Pancreas (tissue), 10 donors: ENCODE measurements at places on chromosomes 2 and 18.
A peak's percentile ranks its signal among the peaks of the same experiment; 100 is the strongest.

DNA sequence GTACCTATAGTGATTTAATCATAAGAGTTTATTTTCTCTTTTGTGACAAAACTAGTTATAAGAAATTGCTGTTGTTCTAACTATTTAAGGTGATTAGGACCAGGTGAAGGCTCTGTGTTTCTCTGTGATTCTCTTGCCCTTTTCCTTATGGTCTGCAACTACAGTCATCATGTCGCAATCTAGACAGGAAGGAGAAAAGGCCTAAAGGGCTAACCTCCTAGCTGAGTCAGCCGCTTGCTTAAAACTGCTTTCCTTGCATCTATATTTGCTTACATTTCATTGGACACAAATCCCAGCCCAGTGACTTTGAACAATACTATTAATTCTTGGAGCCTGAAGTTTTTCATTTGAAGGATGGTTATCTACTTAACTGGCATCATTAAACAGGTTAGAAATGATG lies 93.1 kb downstream of the PIK3C3 start:
- H3K36me3 ChIP-seq = no peaks in the 10 kb centered on the region
- no peak for DNase-seq
- H3K4me3 ChIP-seq = no peak overlapping the region
- H3K27ac ChIP-seq = no peak overlapping the region
- H3K27me3 ChIP-seq = no peaks in the 10 kb centered on the region

- H3K27ac ChIP-seq = no peak overlapping the region
- no peak for DNase-seq
- H3K4me3 ChIP-seq = no peak overlapping the region
- no peaks in the 10 kb centered on the region for H3K27me3 ChIP-seq
- H3K36me3 ChIP-seq = no peaks in the 10 kb centered on the region
Observed at GRCh38 chr2:219118504-219118903, 42.1 kb downstream of the NHEJ1 start.

- H3K4me3 ChIP-seq = no peak overlapping the region
- H3K36me3 ChIP-seq = no peaks in the 10 kb centered on the region
- no peaks in the 10 kb centered on the region for H3K27me3 ChIP-seq
- DNase-seq = no peak
- H3K27ac ChIP-seq = no peak overlapping the region
- H3K4me1 ChIP-seq = no peaks in the 10 kb centered on the region
Observed at GRCh38 chr2:21317131-21317530, 193.4 kb downstream of the TDRD15 start.

- H3K36me3 ChIP-seq = no peaks in the 10 kb centered on the region
- DNase-seq = no peak
- no peak overlapping the region for H3K27ac ChIP-seq
- H3K27me3 ChIP-seq = no peaks in the 10 kb centered on the region
- no peaks in the 10 kb centered on the region for H3K4me1 ChIP-seq
- no peak overlapping the region for H3K4me3 ChIP-seq
Observed at GRCh38 chr2:149572102-149572953, 15.2 kb downstream of the MMADHC start.

GRCh38 chr18:33821503-33821902 lies 243.5 kb downstream of the ASXL3 start:
- no peaks in the 10 kb centered on the region for H3K4me1 ChIP-seq
- no peak for DNase-seq
- no peaks in the 10 kb centered on the region for H3K36me3 ChIP-seq
- H3K27me3 ChIP-seq = no peaks in the 10 kb centered on the region
- H3K4me3 ChIP-seq = no peak overlapping the region

GRCh38 chr2:16653799-16654198 lies 11.8 kb downstream of the CYRIA start:
- no peak overlapping the region for H3K27ac ChIP-seq
- DNase-seq = no peak
- no peaks in the 10 kb centered on the region for H3K36me3 ChIP-seq
- H3K4me3 ChIP-seq = no peak overlapping the region
- H3K27me3 ChIP-seq = no peaks in the 10 kb centered on the region

GRCh38 chr2:212538305-212539071 lies at the start of gene ERBB4:
TSS of gene ERBB4 (minus strand) at chr2:212538802. CDS start at chr2:212538530, 272 bp downstream.
- DNase-seq = peak; percentile 75
- H3K27me3 ChIP-seq = no peaks in the 10 kb centered on the region
- no peaks in the 10 kb centered on the region for H3K4me1 ChIP-seq
- no peak within 1 kb of the TSS for H3K27ac ChIP-seq

DNA sequence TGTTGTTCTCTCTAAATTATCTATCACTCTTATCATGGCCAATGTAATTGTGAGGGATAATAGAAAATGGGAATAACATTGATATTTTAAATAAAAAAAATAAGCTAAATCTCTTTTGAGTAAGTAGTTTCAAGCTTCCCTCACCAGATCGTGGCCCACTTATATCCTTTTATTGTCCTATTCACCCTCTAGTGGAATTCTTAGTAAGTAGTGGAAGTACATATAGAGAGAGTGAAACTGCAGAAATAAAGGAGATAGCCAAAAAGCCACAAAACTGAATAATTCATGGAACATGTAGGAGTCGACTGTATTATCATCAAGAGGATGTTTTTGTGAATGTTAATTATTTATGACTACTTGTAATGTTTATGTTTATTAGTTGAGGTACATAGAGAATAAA lies 66.1 kb upstream of the DTNA start:
- DNase-seq = no peak
- peaks cover 7% of the 10 kb centered on the region for H3K4me1 ChIP-seq
- no peak overlapping the region for H3K4me3 ChIP-seq
- H3K36me3 ChIP-seq = no peaks in the 10 kb centered on the region
- no peaks in the 10 kb centered on the region for H3K27me3 ChIP-seq
- no peak overlapping the region for H3K27ac ChIP-seq

GRCh38 chr2:217183471-217183870 lies 323.6 kb upstream of the TNP1 start:
- H3K36me3 ChIP-seq = no peaks in the 10 kb centered on the region
- no peaks in the 10 kb centered on the region for H3K4me1 ChIP-seq
- H3K4me3 ChIP-seq = no peak overlapping the region
- no peak for DNase-seq
- no peak overlapping the region for H3K27ac ChIP-seq

DNA sequence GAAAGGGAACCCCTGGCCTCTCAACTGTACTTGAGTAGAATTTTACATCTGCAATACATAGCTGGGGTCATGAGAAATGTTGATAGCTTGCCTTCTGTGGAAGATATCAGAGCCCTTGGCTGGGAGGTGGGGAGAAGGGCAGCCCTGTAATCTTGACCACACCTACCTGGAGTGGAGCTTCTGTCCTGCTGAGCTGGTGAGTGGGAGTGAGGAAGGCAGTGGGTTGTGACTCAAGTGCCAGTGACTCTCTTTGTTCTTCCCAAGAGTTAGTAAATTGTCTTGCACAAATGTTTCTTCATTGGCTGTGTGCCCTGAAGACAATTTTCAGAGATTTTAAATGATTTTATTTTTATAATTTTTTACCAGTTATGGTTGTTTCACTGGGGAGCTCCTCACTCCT lies 277.3 kb downstream of the MBD5 start:
- H3K4me3 ChIP-seq = no peak overlapping the region
- no peaks in the 10 kb centered on the region for H3K4me1 ChIP-seq
- no peaks in the 10 kb centered on the region for H3K27me3 ChIP-seq
- no peak for DNase-seq
- no peak overlapping the region for H3K27ac ChIP-seq

DNA sequence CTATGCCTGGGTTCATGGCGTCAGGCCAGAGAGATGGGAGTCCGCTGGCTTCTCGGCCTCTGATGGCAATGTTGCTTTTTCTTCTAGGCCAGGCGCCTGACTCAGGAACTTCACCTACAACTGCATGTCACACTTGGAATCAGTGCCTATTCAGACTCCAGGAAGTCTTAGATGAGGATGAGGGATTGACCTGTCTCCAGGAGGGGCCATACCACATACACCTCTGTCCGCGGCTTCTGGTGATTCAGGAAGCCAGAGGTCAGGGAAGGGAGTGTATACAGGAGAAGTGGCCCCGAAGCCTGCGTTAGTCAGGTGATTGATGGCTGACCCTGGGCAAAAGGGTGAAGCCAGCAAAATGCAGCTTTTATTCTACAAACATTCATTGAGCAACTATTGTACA lies 109.1 kb upstream of the RMDN2 start:
- H3K27ac ChIP-seq = no peak overlapping the region
- no peaks in the 10 kb centered on the region for H3K36me3 ChIP-seq
- H3K27me3 ChIP-seq = no peaks in the 10 kb centered on the region
- no peak overlapping the region for H3K4me3 ChIP-seq
- no peak for DNase-seq

GRCh38 chr2:140747665-140748064 lies 1383.2 kb downstream of the LRP1B start:
- no peak overlapping the region for H3K27ac ChIP-seq
- H3K27me3 ChIP-seq = no peaks in the 10 kb centered on the region
- H3K36me3 ChIP-seq = no peaks in the 10 kb centered on the region
- no peak for DNase-seq
- no peak overlapping the region for H3K4me3 ChIP-seq

- H3K4me1 ChIP-seq = no peaks in the 10 kb centered on the region
- H3K36me3 ChIP-seq = no peaks in the 10 kb centered on the region
- H3K27ac ChIP-seq = no peak overlapping the region
- H3K27me3 ChIP-seq = no peaks in the 10 kb centered on the region
- DNase-seq = no peak
Observed at GRCh38 chr2:70936165-70936978, 672 bp downstream of the ATP6V1B1 start.

GRCh38 chr2:149768320-149768799 lies 180.8 kb upstream of the MMADHC start:
- no peak for DNase-seq
- no peaks in the 10 kb centered on the region for H3K27me3 ChIP-seq
- H3K4me3 ChIP-seq = no peak overlapping the region
- H3K36me3 ChIP-seq = no peaks in the 10 kb centered on the region
- H3K4me1 ChIP-seq = no peaks in the 10 kb centered on the region
- no peak overlapping the region for H3K27ac ChIP-seq

DNA sequence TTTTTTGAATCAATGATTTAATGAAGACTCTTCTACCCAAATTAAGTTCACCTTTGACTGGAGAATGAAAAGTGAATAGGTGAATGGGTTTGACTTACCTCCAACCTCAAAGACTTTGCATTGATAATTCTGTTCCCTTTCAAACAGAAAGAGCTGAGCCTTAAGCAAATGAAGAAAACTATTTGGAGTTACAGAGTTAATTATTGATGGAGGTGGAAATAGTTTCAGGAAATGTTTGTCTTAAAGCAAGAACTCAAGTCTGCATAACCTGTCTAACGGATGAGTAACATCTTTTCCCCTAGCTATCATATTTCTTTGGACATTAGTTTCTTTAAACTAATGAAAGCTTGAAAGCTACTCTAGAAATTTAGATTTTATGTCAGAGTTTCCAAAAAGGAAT lies 166.5 kb downstream of the CERS6 start:
- H3K27ac ChIP-seq = no peak overlapping the region
- no peaks in the 10 kb centered on the region for H3K36me3 ChIP-seq
- DNase-seq = no peak
- H3K4me3 ChIP-seq = no peak overlapping the region
- H3K4me1 ChIP-seq = peaks cover 5% of the 10 kb centered on the region
- H3K27me3 ChIP-seq = no peaks in the 10 kb centered on the region

DNA sequence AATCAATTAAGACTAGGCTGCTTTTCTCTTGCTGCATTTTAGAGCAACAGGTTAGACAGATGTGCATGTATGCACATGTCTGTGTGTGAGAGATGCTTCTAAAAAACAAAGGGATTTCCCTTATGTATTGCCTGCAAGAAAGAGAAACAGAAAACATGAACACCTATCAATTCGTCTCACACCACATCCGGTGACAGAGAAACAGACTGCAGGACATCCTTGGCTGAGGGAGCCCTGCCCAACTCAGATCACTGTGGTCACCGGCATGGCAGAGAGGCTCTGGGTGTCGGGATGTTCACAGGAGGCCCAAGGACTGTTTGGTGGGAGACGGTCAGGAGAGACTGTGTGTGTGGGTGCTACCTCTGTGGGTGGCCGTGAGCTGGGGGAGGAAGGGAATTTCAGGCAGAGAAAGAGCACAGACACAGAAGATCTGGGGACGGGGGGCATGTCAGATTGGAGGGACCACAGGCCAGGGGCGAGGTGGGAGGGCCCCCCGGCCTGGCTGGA lies 24.9 kb downstream of the FHL2 start:
- H3K4me3 ChIP-seq = no peak overlapping the region
- no peak overlapping the region for H3K27ac ChIP-seq
- H3K36me3 ChIP-seq = no peaks in the 10 kb centered on the region
- no peak for DNase-seq
- no peaks in the 10 kb centered on the region for H3K27me3 ChIP-seq
- H3K4me1 ChIP-seq = no peaks in the 10 kb centered on the region

DNA sequence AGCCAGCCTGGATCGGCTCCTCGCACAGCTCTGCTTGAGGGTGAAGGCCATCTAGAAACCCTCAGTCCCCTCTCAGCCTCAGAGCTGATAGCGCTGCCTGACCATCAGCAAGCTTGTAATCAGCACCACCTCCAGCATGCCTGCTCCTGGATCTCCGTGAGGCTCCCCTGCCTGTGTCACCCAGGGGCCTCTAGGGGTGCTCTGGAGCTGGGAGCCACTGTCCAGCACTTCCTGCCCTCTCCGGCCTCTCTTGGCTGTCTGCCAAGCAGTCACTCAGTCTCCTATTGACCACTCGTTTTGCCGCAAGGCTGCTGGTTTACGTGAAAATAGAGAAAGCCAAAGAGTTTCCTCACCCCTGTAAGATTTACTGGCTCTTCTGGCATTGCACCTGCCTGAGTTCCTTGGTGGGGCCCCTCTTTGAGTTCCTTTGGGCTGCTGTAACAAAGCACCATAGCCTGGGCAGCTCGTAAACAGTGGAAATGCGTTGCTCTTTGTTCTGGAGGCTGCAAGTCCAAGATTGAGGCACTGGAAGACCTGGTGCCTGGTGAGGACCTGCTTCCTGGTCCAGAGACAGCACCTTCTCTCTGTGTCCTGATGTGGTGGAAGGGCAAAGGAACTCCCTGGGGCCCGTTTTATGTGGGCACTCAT lies 17.9 kb downstream of the CAPN10 start:
- peak; percentile 80 for DNase-seq
- H3K27me3 ChIP-seq = no peaks in the 10 kb centered on the region
- H3K4me3 ChIP-seq = no peak overlapping the region
- no peak overlapping the region for H3K27ac ChIP-seq
- H3K36me3 ChIP-seq = no peaks in the 10 kb centered on the region

DNA sequence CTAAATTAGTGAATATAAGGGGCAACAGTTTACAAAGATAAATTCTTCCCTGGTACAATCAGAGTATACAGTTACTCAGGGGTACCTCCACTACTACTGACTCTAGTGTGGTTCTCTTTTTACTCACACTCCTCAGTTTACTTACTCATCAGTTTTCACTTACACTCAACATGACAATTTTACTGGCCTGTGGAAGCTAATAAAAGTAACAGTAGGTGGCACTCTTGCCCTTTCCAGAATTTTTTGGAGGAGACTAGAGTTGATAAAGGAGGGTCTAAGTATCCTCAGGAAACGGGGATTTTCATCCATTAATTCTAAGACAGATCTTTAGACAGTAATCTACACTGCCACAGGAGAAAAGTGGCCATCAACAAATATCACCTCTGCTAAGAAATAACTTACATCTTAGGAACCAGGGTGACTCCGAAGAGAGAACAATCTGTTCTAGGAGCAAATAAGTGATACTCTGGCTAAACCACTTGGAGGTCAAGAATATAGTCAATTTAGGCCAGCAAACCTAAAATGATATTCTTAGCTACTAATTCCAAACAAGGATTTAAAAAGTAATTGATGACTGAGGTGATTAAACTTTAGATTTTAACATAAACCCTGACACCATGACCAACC lies 61.3 kb downstream of the ATL2 start:
- no peak overlapping the region for H3K27ac ChIP-seq
- H3K4me3 ChIP-seq = no peak overlapping the region
- peaks cover 15% of the 10 kb centered on the region for H3K36me3 ChIP-seq
- no peaks in the 10 kb centered on the region for H3K4me1 ChIP-seq
- no peaks in the 10 kb centered on the region for H3K27me3 ChIP-seq
- DNase-seq = no peak
